KG1 (cell line): ENCODE measurements at places on chromosomes 16 and 17.

DNA sequence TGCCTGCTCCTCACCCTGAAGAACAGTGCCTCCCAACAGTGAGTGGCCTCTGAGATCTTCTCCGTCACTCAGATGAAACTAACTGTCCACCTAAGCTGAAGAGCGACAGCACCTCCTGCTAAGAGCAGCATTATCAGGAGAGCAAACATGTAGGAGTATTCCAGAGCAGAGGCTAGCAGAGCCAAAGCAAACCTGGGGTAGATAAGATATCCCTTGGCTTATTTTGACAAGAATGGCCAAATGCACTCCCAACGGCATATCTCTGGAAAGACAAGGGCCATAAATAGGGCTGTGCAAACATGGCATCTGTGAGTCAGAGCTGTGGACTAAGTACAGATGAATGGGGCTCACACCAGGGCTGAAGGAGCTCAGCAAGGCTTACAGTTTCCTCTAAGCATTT, 96.3 kb downstream of the NDEL1 start:
- DNase-seq = no peak

DNA sequence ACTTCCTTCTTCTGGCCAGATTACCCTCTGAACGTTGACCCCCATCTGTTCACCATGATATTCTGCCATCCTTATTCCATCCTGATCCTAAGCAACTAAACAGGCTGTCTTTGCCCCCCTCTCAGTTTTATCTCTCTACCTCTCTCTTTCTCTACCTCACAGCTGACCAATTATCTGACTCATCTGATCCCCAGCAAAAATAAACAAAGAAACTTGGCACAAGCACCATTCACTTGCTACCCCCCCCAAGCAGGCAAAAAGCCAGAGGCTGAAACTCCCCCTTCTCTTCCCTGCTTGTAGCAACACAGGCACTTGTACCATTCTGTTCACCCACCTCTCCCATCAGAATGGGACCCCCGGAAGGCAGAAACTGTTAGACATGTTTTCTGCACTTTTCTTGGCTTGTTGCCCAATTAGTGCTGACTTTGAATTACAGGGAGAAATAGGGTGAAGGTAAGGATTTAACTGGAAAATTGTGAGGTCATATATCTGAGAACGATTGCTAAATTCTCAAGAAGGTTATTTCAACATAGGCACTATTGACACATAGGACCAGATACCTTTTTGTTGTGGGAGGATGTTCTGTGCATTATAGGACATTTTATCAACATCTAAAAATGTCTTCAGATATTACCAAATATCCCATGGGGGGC, 163.2 kb downstream of the TOX3 start:
- DNase-seq = no peak

- DNase-seq = no peak
Observed at GRCh38 chr17:62678214-62678919, 50.9 kb downstream of the MRC2 start.

DNA sequence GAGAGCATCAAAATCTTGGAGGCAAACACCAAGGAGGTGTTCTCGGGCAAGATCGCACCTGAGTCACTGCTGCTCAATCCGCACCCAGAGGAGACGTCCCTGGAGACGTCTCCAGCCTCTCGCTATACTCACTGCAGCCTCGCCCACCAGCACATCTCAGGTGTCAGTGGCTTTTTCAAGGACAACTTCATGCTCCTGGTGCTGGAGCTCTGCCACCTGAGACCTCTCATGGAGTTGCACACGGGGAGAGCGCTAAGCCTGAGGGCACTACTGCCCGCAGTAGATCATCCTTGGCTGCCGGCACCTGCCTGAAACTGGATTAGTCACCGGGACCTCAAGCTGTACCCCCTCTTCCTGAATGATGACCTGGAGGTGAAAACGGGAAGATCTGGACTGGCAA, 2.6 kb upstream of the MBTPS1 start:
- no peak for DNase-seq

- DNase-seq = no peak
Observed at GRCh38 chr16:71927383-71927782, 32.1 kb downstream of the IST1 start.

DNA sequence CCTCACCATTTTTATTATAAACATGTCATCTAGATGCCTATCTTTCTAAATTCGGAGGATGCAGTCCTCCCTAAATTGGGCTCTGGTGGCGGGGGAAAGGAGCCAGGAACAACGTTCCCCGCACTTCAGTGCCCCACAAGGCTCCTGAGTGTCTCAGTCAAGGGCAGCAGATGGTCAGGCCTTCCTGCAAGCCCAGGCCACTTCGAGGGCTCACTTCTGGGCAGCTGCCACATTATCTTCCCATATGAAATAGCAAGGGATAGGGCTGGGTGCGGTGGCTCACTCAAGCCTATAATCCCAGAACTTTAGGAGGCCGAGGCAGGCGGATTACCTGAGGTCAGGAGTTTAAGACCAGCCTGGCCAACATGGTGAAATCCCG, 32.3 kb downstream of the FBXO31 start:
- no peak for DNase-seq

DNA sequence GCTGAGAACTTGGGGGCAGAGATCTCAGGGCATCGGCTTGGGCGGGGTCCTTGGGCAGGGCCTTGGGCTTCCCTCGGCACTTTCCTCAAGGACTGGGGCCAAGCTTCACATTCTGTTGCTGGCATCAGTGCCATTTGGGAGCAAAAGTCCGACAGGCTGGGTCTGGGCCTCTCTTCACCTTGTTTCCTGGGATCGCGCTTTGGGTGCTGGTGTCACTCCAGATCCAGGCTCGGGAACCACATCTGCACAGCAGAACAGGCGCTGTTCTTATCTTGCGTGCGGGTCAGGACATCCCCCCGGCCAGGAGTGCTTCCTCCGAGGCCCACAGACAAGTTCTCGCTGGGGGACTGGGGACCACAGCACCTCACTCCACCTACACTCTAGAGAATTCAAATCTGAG, 31.1 kb upstream of the CDH15 start:
- DNase-seq = no peak

DNA sequence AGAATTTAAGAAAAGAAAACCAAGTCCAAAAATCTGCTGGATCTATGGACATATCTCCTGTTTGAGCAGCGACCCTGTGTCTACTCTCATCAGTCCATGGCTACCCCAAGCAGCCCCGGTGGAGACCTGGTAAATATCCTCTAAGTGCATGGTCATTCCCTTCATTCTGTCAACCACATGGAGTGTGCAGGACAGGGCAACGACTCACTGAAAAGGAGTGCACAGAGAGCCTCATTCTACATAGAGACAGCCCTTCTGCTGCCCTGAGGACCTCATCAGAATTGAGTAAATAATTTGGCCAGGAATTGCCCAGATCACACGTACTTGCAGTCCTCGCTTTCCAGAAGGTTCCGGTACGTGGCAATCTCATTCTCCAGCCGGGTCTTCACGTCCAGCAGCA, 3.0 kb downstream of the KRT38 start:
- DNase-seq = no peak

GRCh38 chr17:65495122-65496055, 66.1 kb downstream of the AXIN2 start:
- DNase-seq = no peak

DNA sequence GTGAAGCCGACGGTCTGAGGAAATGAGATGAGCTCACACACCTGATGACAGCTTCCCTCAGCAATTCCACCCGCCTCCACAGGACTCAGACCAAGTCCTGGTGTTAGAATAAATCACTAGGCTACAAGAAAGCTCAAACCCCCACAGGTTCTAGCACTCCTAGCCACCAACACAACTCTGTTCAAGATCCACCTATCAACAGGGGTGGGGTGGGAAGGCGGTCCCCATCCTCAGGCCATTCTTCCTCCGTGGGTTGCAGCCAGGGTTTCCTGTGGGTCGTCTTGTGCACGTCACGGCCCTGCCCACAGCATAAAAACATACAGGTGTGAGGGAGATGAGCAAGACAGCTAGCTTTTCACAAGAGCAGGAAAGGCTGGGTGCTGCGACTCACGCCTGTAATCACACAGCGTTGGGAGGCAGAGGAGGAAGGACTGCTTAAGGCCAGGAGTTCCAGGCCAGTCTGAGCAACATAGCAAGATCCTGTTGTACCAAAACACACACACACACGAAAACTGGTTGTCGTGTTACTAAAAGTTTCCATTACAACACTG, 81.1 kb downstream of the ANKRD11 start:
- DNase-seq = no peak

DNA sequence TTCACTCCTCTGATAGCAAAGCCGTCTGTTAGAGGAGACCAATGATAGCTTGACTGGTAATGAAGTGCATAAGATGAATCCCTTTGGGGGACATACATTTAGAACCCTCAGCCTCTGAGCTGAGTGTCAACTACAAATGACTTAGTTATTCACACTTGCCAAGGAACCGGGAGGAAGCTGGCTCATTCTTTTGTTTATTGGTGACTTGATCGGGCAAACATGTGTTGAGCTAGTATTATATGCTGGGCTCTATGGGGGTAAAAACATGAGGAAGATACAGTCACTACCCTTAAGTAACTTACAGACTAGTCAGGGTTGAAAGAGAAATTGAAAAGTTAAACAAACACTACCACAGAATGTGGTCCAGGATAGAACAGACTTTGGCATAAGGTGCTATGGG, 3.0 kb downstream of the CCL16 start:
- DNase-seq = no peak

GRCh38 chr16:17354141-17354601, 116.6 kb downstream of the XYLT1 start:
- DNase-seq = no peak

DNA sequence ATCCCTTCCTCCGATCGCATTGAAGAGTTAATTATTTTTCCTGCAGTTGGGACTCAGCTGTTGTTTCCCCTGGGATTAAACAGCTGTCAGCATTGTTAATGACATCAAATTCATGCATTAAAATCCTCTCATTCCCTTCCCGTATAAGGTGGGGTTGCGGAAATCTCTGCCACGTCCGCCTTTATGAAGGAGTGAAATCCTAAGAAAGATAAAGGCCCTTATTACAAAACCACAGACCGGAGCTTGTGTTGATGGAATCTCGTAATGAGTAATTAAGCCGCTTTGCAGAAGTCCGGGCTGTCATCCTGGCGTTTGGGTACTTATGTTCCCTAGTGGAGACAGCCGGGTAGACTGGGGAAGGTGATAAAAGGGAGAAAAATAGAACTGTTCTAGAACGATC, 627.6 kb downstream of the MAF start:
- DNase-seq = no peak

GRCh38 chr16:81204798-81205680, 33.5 kb upstream of the BCO1 start:
- peak; percentile 54 for DNase-seq

- DNase-seq = no peak
Observed at GRCh38 chr17:31388770-31389656, 2.5 kb upstream of the RAB11FIP4 start.

- DNase-seq = no peak
Observed at GRCh38 chr17:75439287-75439686, 17.1 kb upstream of the TMEM94 start.

DNA sequence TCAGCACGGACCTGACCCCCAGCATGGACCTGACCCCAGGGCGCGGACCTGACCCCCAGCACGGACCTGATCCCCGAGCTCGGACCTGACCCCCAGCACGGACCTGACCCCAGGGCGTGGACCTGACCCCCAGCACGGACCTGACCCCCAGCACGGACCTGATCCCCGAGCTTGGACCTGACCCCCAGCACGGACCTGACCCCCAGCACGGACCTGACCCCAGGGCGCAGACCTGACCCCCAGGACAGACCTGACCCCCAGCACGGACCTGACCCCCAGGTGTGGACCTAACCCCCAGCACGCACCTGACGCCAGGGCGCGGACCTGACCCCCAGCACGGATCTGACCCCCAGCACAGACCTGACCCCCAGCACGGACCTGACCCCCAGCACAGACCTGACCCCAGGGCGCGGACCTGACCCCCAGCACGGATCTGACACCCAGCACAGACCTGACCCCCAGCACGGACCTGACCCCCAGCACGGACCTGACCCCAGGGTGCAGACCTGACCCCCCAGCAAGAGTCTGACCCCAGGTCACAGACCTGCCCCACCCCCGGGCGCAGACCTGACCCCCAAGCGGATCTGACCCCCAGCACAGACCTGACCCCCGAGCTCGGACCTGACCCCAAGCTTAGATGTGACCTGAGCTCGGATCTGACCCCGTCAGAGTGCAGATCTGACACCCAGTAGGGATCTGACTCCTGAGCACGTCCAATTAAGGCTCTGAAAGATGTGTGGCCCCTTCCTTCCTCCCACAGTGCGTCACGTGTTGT, 98.7 kb downstream of the C16orf95 start:
- DNase-seq = no peak

DNA sequence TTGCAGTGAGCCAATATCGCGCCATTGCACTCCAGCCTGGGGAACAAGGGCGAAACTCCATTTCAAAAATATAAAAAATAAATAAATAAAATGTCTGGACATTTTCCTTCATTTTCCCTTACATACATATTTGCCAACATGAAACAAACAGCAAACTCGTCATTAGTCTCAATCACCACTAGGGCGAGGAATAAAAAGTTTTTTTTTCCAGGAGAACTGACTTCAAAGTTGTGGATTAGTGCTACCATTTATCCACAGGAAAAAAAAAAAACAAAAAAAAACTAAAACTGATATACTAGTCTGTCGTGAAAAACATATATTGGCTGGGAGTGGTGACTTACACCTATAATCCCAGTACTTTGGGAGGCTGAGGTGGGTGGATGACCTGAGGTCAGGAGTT, 77.0 kb upstream of the MTMR4 start:
- DNase-seq = no peak

DNA sequence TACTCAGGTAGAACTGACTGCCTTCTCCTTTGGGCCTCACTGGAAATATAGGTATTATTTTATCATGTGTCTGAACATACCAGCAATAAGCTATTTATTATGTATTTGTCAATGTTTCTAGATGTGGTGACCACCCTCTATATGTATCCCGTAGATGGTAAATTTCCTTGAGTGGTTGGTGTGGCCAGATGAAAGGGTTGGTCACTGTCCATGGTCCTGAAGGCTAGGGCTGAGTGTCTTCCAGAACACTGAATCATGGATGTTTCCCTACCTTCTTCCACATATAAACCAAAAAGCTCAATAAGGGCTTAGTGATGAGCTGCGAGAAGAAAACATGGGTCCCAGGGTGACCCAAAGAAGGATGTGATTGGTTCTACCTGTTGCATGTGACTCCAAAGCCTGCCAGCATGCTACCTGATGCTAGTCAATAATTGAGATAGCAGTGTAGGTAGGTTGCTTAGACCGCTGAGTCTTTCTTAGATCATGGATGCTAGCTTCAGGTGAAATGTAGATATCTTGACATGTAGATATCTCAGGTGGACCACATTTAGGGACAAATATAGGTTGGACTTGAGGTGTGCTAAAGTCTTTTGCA, 150.3 kb downstream of the ASIC2 start:
- no peak for DNase-seq

DNA sequence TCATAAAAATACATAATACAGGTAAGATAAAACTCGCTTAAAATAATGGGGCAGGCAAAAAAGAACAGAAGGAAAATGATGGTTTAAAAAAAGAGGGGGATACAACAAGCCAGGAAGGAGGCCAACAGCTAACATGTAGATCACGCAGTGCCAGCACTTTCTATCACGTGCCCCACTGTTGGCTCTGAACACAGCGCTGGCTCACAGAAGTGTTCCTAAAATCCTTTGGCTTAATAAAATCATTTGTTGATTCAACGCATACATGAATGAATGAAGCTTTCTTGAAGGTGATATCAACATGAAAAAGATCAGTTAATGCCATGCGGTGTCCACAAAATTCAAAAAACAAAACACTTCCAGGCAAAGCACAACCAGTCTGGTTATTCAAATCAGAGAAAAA, 8.5 kb downstream of the ITGAE start:
- DNase-seq = no peak
